ENCODE measurements at places on chromosomes 1 and 21.

DNA sequence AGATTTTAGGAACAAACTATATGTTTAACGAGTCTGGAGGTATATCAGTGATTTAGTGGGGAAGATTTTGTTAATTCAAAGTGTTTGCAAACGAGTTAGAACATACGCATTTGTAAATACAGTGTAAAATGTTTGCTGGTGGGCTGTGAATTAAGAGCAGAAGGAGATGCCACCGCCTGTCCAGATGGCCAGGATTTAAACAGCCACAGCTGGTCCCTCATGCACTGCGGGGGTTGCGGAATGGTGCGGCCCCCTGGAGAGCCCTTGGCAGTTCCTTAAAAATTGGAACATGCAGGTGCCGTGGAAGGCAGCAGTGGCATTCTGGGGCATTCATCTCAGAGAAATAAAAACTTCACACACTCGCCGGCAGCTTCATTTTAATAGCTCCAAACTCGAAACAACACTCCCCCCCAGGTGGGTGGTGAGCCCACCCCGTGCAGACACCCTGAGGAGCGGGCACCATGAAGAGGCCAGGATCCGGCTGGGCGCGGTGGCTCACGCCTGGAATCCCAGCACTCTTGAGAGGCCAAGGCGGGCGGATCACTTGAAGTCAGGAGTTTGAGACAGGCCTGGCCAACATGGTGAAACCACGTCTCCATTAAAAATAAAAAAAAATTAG is 3.5 kb upstream of the C1orf159 start:
- no peak for DNase-seq

DNA sequence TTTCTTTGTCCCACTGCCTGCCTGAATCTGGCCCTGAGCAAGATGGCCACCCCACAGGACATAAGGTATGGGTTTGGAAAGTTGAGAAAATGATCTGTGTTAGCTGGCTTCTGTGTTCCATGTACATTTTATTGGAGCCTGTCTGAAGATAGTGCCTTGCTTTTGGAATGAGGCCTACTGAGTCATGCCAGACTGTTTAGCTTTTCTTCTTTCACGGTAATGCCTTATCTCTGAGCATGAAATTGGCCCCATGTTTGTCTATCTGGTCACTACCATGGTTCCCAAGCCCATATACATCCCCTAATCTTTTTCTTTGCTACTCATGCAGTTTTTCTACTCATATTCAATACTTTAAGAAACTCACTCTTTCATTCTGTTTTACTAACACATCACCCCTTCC is 85.1 kb upstream of the LMO4 start:
- no peak for DNase-seq

- DNase-seq = no peak
Observed at GRCh38 chr21:26736449-26736848, 108.8 kb downstream of the ADAMTS1 start.

GRCh38 chr1:233033361-233033760 is 83.0 kb downstream of the NTPCR start:
- DNase-seq = no peak

DNA sequence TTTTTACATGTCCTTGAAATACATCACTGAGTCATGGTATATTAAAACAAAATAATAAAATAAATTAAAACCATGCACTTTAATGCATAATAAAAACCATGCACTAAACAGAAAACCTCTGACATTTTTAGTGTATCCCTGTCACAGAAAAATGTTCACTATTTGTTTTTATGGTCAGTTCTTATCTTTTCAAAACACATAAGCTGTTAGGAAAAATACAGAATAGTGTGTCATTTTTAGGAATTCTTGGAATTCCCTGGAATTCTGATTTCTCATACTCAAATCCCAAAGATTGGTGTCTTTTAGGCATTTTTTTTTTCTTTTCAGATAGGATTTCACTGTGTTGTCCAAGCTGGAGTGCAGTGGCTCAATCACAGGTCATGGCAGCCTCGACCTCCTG is 25.1 kb upstream of the TINAGL1 start:
- DNase-seq = no peak

GRCh38 chr1:220875260-220875659 is 4.0 kb upstream of the HLX start:
- no peak for DNase-seq

GRCh38 chr1:209554761-209555611 is 28.5 kb upstream of the CAMK1G start:
- no peak for DNase-seq

DNA sequence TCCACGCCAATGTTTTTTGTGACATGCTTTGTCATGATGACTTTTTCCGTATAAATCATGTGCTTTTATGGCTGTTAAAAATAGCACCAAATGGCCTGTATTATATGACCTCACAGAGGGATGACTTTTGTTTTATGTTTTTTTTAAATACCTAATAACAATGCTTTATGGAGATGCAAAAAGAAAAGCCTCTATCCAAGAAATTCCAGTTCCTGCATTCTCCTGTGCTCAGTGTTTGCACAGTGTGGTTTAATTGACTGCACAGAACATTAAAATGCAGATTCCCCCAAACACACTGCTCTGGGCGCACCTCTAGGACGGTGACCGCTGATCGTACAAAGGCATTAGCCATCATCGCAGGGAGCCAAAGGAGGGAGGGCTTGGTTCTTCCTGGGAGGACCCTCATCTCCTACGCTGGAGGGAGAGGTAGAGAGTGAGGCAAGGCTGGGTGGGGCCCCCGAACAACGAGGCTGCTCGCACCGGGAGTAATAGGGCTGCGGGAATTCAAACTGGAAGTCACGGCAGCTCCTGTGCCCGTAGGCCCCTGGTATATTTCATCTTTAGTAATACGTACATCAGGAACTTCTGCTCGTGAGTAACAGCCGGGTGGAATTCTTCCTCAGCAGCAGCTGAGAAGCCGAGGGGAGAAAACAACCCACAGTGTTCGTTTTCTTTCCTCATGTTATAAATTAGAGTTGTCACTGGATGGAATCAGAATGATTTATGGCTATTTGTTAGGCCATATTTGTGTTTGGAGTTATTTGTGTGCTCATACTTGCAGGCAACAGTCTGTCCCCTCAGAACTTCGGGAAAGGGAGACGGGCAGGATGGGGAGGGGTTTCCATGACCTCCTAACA is 465.6 kb downstream of the CAMTA1 start:
- DNase-seq = no peak

DNA sequence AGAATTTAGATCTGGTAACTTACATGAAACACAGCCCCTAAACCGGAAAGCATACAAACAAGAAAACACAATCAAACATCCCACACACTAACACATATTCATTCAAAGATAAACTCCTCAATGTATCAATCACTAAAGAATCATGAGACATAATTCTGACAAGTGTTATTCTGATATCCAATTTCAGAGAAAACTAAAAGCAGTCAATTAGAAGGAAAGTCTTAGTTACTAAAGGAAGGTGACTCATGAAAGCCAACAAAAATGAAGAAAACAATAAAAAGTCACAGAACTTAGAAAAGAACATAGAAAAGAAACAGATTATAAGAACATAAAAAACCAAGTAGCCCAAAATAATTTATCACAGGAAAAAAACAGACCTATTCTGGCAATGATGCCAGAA is 57.2 kb downstream of the ZZZ3 start:
- DNase-seq = no peak

GRCh38 chr1:247043406-247043805 is 35.2 kb downstream of the ZNF670 start:
- no peak for DNase-seq

Data from CD4-positive, alpha-beta T cell treated with Interleukin-15 for 4 hours (primary cell).